ENCODE measurements at places on chromosomes 7 and 10.

- peak; percentile 44 for DNase-seq
These were observed 7.3 kb upstream of the KLHDC10 start for GRCh38 chr7:130063036-130063435.

- DNase-seq, result no peak
These were observed 187.4 kb downstream of the PHTF2 start for GRCh38 chr7:77985974-77986339.

DNA sequence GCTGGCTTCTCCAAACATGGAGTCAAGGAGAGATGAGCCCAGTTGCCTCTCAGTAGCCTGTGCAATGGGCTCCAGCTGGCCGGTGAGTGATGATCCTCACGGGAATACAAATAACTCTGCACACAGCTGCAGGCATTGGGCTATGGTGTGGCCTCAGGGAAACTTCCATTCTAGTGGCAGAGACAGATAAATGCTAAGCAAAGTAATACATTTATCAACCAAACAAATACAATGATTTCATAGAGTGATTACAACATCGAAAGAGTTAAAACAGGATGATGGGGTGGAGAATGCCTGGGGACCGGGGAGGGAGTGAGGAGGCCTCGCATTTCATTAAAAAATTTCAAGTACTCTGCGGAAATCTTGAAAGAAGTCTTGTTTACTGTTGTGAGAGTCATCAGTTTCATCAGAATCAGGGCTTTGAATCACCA lies 15.0 kb upstream of the AKR1B1 start:
- DNase-seq, result no peak

- DNase-seq, result no peak
These were observed 199.7 kb upstream of the MAGI2 start for GRCh38 chr7:79653136-79653631.

DNA sequence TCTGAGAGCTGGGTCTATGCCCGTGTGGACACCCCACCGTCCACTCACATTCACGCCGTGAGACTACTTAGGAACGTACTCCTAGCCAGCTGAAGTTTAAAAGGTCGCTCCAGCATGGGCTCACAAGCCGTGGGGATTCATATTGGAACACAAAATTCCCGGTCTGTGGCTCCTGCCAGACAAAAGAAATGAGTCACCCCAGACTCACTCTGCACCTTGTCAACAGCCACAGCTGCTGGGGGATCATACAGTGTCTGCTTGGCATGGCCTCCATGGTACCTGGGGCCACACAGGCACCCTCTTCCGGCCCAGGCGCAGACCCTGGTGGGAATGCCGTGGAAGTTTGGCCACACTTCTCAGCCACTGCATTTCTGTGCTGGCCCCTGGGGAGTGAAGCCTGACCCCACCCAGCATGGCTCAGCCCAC lies 228.4 kb downstream of the DNAJB6 start:
- DNase-seq, result no peak

GRCh38 chr10:115949282-115949844 lies 323.6 kb downstream of the GFRA1 start:
- DNase-seq, result no peak

- no peak for DNase-seq
These were observed 5.1 kb downstream of the VENTX start for GRCh38 chr10:133242611-133243356.

DNA sequence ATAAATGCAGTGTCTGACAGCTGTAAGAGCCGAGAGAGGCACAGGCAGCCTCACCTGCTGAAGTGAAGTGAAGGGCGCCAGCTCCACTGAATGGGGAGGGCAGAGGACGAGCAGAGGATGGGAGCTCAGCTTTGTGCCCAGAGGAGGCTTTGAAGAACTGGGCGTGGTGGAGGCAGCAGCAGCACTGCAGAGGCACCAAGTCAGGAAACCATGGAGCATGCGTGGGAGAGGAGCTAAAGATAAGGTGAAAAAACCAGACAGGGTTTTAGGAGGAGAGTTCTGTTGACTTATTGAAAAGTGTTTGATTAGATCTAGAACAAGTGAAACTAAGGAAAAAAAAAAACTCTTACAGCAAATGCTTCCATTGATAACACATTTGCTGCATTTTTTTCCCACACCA lies 216.4 kb downstream of the CXCL12 start:
- no peak for DNase-seq

DNA sequence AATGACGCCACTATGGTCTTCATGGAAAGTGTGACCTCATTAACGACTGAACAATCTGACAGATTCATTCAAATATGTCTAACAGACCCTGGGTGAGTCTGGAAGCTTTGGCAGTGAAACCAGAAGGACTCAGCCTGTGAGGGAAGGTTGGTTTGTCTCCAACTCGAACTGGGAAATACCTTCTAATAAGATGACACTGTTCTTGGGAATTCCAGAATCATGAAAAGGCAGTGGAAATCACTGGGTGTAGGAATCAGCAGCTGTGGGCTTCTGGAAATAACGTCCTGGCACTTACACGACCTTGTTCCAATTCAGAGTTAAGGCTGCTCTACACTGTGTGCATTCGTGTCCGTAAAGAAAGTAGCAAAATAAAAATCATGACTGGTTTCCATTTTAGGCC lies 75.1 kb downstream of the DGKI start:
- DNase-seq, result no peak

- DNase-seq, result no peak
These were observed 137.0 kb upstream of the RET start for GRCh38 chr10:42939685-42940366.

GRCh38 chr10:66144016-66144415 lies 781.8 kb upstream of the LRRTM3 start:
- no peak for DNase-seq

DNA sequence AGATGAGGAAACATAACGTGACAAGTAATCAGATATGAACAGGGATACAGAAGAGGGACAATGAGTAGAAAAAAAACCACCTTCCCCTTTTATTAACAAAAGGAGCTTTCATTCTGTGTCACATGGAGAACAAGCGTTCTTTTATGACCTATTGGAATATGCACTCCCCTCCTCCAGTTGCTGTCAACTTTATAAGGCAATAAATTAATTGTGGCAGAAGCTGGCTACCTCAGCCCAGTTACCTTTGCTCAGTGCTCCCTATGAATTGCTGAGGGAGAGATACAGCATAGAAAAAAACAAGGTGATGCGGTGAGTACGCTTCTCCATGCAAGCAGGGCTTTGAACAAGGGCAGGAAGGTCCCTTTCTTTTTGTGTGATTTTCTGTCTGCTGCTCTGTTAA lies at the start of gene MGAM2:
MGAM2 (plus strand) TSS at position 220 of the 400 bp plus-strand sequence. CDS start 5,156 bp downstream, outside the sequence.
- DNase-seq, result no peak

DNA sequence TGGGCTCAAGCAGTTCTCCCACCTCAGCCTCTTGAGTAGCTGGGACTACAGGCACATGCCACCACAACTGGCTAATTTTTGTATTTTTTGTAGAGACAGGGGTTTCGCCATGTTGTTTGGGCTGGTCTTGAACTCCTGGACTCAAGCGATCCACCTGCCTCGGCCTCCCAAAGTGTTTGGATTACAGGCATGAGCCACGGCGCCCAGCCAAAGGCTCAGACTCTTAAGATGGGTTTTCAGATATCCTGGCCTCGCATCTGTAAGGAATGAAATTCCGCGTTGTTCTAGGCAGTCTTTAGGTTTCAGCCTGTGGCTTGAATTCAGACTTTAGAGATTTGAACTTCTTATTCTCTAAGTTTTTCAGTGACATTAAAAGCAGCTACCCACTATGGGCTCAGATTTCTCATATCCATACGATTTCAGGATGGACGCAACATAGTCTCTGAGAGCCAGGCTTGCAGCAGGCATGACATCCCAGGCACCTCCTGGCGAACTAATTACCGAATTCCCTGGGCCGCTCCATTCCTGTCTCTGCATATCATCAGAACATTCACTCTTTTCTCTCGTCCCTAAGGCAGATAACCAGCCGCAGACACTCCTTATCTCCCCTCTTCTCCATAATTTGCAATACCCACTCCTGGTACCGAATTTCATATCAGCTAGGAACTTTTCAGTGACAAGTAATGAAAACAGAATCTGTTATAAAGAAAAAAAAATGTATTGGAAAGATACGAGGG lies 29.7 kb downstream of the IL15RA start:
- no peak for DNase-seq

- DNase-seq, result no peak
These were observed 25.1 kb downstream of the CUL1 start for GRCh38 chr7:148723846-148724245.

DNA sequence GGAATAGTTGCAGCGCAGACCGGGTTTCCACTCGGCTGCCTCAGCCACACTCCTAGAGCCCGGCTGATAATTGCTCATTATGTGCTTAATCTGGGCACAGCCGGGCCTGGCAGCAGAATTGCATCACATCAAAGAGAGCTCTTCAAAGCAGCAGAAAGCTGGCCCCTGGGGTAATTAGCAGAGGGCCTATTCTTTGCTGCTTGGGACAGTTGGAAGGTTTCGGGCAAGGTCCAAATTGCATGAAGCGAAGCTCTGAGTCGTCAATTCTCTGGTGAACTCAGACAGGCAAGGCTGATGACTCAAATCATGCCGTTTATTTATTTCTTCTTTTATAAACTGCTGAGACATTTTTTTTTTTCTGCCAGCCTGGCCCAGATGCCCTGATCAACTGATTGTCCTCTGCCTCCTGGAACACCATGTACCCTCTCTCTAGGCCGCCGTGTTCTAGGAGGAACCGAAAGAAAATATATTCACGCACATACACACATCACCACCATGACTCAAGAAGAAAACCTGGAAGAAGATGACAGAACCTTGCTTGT lies 242.2 kb downstream of the RAB11FIP2 start:
- DNase-seq, result no peak

DNA sequence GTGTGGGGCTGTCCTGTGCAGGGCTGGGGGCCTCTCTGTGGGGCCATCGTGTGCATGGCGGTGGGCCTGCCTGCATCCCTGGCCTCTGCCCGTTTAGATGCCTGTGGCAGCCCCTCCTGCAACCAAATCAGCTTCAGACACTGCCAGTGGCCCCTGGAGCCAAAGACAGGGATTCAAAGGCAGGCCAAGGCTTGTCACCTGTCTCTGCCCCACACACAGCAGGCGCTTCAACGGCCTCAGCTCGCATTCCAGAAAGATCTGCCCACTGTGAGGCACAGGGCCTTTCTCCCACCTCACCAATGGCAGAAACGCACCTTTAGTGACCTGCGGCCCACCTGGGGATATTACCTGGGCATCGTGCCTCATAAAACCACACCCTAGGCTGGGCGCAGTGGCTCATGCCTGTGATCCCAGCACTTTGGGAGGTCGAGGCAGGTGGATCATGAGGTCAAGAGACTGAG lies 46.0 kb downstream of the INSIG1 start:
- no peak for DNase-seq
